ENCODE measurements at places on chromosomes 13 and 19.

- no peak for DNase-seq
Measured at GRCh38 chr13:83007226-83007625, 875.0 kb downstream of the SLITRK1 start.

DNA sequence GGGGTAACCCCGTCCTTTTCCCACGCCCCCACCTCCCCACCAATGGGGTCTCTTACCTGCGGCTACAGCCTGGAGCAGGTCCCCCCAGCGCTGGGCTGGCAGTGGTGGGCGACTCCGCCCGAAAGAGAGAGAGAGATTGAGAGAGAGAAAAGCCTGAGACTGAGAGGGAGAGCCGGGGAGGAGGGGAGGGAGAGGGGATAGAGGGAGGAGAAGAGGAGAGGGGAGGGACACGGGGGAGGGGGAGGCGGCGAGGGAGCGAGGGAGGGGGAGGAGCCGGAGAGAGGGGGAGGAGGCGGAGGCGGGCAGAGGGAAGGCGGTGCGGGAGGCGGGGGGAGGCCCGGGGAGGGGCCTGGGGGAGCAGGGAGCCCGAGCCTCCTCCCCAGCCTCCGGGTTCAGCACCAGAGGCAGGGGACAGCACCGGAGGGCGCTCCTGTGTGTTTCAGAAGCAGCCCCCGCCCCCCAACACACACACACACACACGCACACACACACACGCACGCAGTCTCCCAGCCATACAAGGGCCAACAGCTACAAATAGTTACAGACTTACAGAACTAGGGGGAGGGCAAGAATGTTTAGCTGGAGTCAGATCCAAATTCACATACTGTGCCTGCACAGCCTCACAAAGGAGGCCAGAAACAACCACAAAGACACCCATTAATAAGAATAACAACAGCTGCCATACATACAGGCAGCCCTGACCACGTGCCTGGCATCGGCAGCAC lies at the start of gene SLC8A2:
Gene SLC8A2, minus strand, starts transcription at position 161 of the 725 bp plus-strand sequence. CDS start 5,490 bp downstream, outside the sequence.
- peak; percentile 89 for DNase-seq

DNA sequence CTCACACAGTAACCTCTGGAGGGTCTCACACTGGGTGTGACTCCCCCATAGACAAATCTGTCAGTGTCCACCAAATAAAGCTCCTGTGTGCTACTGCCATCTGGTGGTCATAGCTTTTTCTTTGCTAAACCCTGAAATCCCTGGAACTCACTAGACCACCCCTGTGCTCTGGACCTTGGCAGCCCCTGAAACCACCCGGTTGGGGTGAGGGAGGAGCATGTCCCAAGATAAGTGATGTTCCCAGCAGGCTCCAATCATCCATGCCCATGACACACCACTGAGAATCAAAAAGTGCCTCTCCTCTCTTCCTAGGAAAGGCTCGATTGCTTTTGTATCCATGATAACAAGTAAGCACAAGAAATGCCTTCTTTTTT lies 6.5 kb upstream of the HSD17B14 start:
- DNase-seq: peak; percentile 72

DNA sequence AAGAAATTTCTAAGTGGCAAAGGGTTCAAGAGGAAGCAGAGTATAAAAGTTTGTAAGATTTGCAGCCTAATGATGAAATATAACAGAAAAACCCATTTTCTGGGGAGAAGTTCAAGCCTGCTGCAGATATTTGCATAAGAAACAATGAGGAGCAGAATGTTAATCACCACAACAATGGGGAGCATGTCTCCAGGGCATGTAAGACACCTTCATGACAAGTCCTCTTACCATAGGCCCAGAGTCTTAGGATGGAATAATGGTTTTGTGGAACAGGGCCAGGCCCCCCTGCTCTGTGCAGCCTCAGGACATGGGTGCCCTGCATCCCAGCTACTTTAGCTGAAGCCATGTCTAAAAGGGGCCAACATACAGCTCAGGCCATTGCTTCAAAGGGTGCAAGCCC lies 809.0 kb upstream of the SLITRK5 start:
- no peak for DNase-seq

GRCh38 chr19:9971166-9971897 lies 35.0 kb upstream of the OLFM2 start:
- DNase-seq: no peak

- DNase-seq: no peak
Measured at GRCh38 chr19:46404753-46405468, 8.5 kb downstream of the CCDC8 start.

DNA sequence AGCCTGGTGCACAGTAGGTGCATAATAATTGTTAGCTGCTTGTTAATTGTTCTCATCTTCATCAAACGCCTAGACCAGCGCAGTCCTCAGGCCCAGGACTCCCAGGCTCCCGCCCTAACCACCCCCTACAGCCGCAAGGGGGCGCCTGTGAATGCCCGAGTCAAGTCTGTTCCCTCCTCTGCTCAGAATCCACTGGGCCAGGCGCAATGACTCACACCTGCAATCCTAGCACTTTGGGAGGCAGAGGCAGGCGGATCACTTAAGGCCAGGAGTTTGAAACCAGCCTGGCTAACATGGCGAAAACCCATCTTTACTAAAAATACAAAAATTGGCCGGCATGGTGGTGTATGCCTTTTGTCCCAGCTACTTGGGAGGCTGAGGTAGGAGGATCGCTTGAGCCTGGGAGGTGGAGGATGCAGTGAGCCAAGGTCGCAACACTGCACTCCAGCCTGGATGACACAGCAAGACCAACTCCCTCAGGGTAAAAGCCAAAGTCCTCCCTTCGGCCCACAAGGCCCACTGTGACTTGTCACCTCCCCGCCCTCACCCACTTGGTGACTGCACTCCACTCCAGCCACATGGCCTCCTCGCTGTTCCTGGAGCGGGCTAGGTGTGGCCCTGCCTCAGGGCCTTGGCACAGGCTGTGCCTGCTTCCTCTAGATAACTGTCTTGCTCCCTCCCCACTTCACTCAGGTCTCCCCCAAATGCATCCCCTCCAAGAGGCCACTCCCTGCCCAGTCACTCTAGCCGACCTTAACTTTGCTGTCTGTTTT lies 9.1 kb downstream of the ZNF653 start:
- DNase-seq: peak; percentile 77

- DNase-seq: no peak
Measured at GRCh38 chr13:91661692-91662490, 263.5 kb downstream of the GPC5 start.

GRCh38 chr19:37309834-37310575 lies 60.9 kb upstream of the ZNF527 start:
- peak; percentile 36 for DNase-seq

- no peak for DNase-seq
Measured at GRCh38 chr13:88384542-88384941, 713.4 kb downstream of the SLITRK5 start.

GRCh38 chr13:40194224-40194806 lies 472.1 kb downstream of the FOXO1 start:
- no peak for DNase-seq

- peak; percentile 27 for DNase-seq
Measured at GRCh38 chr13:102586615-102587014, 10.2 kb upstream of the TPP2 start.

DNA sequence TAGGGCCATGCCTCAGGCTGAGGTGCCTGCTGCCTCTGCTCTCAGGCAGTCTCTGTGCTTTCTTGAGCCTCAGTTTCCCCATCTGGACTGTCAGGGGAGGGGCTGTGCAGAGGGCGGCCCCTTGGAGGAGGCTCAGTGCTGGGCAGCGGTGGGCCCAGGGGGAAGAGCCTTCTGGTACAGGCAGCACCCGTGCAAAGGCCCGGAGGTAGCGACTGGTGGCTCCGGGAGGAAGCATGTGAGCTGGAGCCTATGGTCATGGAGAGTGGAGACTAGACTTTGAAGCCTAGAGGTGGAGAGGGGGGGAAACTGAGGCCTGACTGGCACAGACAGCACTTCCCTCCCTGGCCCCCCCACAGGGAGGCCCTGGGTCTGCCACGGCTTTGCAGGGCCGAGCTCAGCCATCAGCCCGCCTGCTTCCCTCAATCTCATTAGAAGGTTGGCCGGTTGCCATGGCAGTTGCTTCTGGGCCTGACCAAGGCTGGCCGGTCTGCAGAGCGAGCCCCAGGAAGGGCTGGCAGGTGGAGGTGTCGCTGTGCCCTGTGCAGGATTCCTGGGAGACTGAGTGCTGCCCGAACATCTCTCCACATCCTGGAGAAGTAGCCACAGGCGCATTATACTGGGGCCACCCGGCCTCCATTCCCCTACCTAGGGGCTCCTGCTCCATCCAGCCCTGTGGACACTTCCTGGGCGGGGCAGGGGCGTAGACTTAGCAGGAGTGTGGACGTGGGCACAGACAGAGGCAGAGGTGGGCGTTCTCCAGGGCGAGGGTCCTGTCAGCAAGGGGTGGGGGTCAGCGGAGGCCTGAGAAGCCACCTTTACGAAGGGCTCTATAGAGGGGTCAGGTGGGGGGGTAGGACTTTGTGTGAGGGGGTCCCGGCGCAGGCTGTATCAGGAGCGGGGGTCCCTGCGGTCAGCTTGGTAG lies 53.2 kb downstream of the CRTC1 start:
- DNase-seq: no peak

DNA sequence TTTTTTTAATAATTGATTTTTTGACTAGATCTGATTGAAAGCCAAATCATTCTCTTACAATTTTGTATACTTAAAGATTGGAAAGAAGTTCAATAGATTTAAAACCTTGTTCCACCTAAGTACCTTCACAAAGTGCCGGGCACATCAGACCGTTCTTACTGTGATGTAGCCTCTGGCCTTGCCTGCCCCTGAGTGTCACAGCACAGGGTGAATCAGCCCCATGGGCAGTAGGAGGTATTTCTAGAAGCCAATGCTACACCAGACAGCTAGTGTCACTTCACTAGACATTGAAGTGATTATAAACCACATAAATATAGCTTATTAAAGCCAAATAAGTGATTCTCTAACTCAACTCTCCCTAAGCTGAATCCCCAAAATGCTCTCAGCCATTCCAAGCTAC lies 131.3 kb downstream of the LACC1 start:
- DNase-seq: no peak

DNA sequence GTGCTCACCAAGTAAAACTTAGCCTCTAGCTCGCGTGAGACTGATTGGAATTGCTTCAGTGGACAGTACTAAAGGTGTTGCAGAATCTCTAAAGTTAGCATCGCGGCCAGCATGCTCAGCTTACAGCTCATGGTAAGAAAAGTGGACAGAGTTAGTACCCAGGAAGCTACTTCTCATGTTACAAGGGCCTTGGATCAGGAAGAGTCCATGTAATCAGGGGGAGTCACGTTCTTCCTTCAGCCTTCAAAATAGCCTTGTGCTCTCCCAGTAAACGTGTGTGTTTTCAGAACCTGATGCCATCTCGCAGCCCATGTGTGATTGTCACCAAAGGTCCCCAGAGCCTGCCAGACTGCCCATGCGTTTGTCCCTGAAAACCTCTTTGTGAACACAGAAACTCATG lies 195.8 kb upstream of the RNF113B start:
- no peak for DNase-seq

- peak; percentile 50 for DNase-seq
Measured at GRCh38 chr19:44003461-44004009, 778 bp downstream of the ZNF230 start.

- no peak for DNase-seq
Measured at GRCh38 chr13:36979361-36980050, 19.6 kb downstream of the ALG5 start.

DNA sequence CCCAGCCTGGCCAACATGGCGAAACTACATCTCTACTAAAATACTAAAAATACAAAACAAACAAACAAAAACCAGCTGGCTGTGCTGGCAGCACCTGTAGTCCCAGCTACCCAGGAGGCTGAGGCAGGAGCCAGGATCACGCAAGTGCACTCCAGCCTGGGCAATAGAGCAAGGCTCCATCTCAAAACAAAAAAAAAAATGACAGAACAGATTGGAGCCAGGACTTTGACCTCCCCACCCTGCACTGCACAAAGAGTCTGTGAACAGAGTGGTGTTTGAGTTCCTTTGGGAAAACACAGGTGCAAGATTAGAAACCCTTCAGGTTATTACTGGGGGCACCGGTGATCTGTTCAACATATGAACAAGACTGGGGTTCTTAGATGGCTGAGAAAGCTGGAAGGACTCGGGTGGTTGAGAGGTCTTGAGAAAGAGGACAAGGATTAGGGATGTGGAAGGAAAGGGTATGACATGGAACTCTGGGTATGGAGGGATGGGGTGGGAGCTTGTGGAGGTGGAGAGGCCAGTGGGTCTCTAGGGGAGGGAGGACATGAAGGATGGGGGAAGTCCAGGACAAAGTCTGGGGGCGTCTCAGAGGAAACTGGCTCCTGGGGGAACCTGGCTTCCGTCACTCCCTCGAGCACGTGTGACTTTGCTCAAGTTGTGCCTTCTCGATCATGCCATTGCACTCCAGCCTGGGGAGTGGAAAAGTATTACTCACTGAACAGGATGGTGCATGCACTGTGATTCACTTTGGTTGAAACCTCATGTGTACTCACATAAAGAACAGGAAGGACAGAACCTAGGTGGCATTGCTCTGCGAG lies 25.9 kb downstream of the RCN3 start:
- DNase-seq: peak; percentile 41

DNA sequence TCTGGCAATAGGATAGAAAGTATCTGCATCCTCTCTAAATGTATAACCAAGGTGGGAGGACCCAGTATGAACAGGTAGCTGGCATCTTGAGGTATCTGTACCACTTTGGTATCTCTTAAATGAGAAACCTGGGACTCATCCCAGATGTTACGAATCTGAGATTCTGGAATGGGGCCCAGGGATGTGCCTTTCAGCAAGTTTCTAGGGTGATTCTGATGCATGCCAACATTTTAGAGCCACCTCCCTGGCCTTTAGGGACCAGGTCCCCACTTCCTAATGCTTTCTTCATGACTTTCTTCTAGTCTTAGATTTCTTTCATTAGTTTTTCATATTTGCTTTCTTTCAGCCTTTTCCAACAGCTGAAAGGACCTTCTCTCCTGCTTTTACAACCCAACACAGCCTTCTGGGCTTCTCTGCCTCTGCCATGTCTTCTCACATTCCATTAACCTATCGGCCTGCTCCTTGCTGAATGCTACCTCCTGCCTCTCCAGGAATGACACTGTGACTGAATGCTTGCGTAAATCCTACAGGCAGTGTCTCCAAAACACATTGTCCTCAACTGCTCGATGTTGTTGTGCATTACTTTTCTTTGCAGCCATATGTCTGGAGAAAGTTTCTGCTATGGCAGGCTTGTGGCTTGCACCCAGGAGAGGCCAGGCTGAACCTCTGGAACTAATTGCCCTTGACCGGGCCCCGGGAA lies 284.0 kb downstream of the DNAJC15 start:
- DNase-seq: no peak

GRCh38 chr13:47908197-47908902 lies 92.7 kb downstream of the SUCLA2 start:
- no peak for DNase-seq

DNA sequence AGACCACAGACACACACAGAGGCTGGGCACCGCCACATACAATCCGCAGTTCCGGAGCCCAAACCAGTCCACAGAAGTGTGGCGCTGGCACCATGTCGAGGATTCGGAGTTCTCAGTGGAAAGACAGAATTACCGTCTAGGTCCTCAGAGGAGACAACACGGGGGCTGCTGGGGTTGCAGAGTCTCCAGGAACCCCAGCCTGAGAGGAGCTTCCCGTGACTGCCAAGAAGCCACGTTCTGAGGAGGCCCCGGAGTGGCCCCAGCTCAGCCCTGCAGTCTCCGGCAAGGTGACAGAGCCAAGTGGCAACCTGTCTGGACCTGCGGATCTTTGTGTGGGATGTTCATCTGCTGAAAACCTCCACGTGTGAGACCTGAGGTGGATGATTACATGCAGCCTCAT lies 7.3 kb upstream of the ADPRHL1 start:
- DNase-seq: no peak

- DNase-seq: no peak
Measured at GRCh38 chr13:60662595-60662994, 265.6 kb downstream of the TDRD3 start.
